ENCODE measurements at places on chromosomes 11 and 22. TPM values are rescaled to one million over a fixed set of nuclear protein-coding genes. Genes with fewer than 3 reads are reported as not detected.

Gene DEFB108B
- not detected for total RNA-seq

Gene DNAJC4
- total RNA-seq: 10.3 TPM

Gene KLHL35
- 0.57 TPM for total RNA-seq

Gene KRTAP5-2
- not detected for total RNA-seq

Gene MAJIN
- total RNA-seq: not detected

Gene ISX
- not detected for total RNA-seq

Gene RIBC2
- total RNA-seq: not detected

Gene RTN4RL2
- under 0.01 TPM for total RNA-seq

Gene GGTLC2
- total RNA-seq: not detected

Gene TMEM191C
- total RNA-seq: 0.85 TPM

Gene RPS13
- total RNA-seq: 1,374 TPM

Gene MOGAT2
- total RNA-seq: not detected

Gene TUB
- under 0.01 TPM for total RNA-seq

Gene CDC42EP2
- 6.0 TPM for total RNA-seq

Gene ARRB1
- under 0.01 TPM for total RNA-seq

Gene POTEH
- total RNA-seq: not detected

Gene JOSD1
- 93.3 TPM for total RNA-seq

Gene KCTD14
- 2.4 TPM for total RNA-seq

Gene PNPLA5
- not detected for total RNA-seq

Gene OR2AG1
- total RNA-seq: not detected

Gene MS4A3
- total RNA-seq: not detected

Gene CCDC134
- total RNA-seq: 7.2 TPM

Gene VSIG10L2
- 0.14 TPM for total RNA-seq

Gene ELMOD1
- 0.34 TPM for total RNA-seq

Gene TNNI2
- total RNA-seq: under 0.01 TPM

Gene SEZ6L
- total RNA-seq: not detected

Gene ABTB2
- total RNA-seq: 1.0 TPM

Gene MN1
- 2.4 TPM for total RNA-seq

Gene RAC2
- total RNA-seq: 6.5 TPM

Gene YAP1
- 207 TPM for total RNA-seq

Gene CHADL
- total RNA-seq: 1.4 TPM

Gene INPP5J
- total RNA-seq: 0.34 TPM

Gene MS4A1
- total RNA-seq: not detected

Gene PARVG
- total RNA-seq: not detected

Gene TP53I11
- total RNA-seq: 3.1 TPM

Gene OR8D1
- total RNA-seq: not detected

Gene NCR3LG1
- 3.6 TPM for total RNA-seq

Gene PKDREJ
- total RNA-seq: not detected

Gene ZC3H12C
- total RNA-seq: 7.2 TPM

Gene MRGPRX4
- total RNA-seq: not detected

Gene FOLR3
- total RNA-seq: 23.6 TPM

Gene RAB39A
- total RNA-seq: not detected

Gene NXPE2
- not detected for total RNA-seq

Gene KRTAP5-10
- total RNA-seq: not detected

Gene CELSR1
- 303 TPM for total RNA-seq

Gene MS4A15
- not detected for total RNA-seq

Gene FAM111A
- 14.0 TPM for total RNA-seq

Gene OR51B2
- total RNA-seq: not detected

Gene TSPAN32
- total RNA-seq: not detected

Gene WNT11
- total RNA-seq: 0.21 TPM

Gene RASSF10
- total RNA-seq: 2.1 TPM

Gene CLDN5
- total RNA-seq: not detected

Gene MAPK8IP2
- 1.0 TPM for total RNA-seq

Gene FGF4
- total RNA-seq: not detected

Gene RPL27A
- total RNA-seq: 1,323 TPM
